ENCODE measurements at places on chromosomes 2 and 18. TPM values are rescaled to one million over a fixed set of nuclear protein-coding genes. Genes with fewer than 3 reads are reported as not detected.

DNA sequence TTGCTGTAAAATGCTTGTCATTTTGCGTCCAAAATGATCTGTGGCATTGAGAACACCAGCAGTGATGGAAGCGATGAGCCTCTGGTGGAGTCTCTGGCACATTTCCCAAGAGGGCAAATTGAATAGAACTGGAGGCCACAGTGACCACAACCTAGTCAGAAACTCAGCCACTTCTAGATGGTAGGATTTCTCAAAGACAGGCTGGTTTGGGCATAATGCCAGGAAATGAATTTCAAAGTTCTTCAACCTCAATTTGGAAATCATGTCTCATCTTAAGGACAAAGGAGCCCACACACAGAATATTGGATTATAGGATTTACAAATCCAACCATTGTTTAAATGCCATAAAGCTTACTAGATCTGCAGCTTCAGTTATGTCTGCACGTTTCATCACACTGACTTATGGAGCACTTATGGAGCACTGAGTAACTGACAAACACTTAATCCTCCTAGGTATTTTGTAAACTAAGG lies 132.1 kb downstream of the COL6A3 start:
- H3K27ac ChIP-seq: peak overlapping the region; percentile 89
- H3K4me1 ChIP-seq: peaks cover 54% of the 10 kb centered on the region
- H3K4me3 ChIP-seq: no peak overlapping the region
- H3K27me3 ChIP-seq: no peaks in the 10 kb centered on the region

DNA sequence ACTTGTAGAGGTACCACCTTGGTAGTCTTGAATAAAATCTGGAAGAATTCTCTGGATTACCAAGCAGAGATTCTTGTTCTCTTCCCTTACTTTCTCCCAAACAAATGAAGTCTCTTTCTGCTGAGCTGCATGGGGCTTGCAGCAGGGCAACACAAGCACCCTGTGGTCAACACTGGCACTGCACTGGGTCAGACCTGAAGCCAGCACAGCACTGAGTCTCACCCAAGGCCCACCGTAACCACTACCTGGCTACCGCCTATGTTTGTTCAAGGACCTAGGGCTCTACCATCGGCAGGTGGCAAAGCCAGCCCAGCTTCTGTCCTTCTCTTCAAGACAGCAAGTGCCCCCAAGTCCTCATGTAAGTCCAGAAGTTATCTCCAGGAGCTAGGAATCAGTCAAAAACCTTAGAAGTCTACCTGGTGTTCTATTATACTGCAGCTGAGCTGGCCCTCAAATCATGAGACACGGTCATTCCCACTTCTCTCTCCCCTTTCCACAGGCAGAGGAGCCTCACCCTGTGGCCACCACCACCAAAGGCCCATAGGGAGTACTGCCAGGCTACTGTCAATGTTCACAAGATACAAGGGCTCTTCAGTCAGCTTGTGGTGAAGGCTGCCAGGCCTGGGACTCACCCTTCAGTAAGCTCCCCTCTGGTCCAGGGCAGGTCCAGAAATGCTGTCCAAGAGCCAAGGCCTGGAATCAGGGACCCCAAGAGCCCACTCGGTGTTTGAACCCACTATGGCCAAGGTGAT lies 18.4 kb downstream of the VPS54 start:
- H3K36me3 ChIP-seq: peaks cover 15% of the 10 kb centered on the region
- no peak overlapping the region for H3K27ac ChIP-seq
- H3K4me3 ChIP-seq: no peak overlapping the region

GRCh38 chr2:206721256-206721920 lies 3.2 kb upstream of the DYTN start:
- no peaks in the 10 kb centered on the region for H3K4me1 ChIP-seq
- no peak for DNase-seq
- no peaks in the 10 kb centered on the region for H3K36me3 ChIP-seq
- no peak overlapping the region for H3K27ac ChIP-seq

DNA sequence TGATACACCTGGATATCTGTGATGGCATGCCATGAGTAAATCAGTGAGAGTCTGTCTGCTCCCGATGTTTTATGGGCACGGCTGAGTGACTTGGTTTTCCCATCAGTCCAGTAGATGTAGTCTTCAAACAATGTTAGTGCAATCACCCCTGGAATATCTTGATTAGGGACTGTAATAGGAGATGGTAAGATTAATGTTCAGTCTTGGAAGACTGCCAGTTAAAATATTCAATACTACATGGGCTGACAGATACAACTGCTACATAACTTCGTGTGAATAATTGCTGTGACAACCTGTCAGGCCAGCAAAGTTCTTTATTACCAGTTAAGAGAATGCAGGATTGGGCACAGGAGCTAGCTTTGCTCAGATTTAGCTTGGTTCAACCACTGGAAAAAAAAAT lies 1673.3 kb downstream of the LRP1B start:
- no peaks in the 10 kb centered on the region for H3K27me3 ChIP-seq
- no peaks in the 10 kb centered on the region for H3K36me3 ChIP-seq
- peaks cover 3% of the 10 kb centered on the region for H3K4me1 ChIP-seq
- no peak overlapping the region for H3K4me3 ChIP-seq
- no peak overlapping the region for H3K27ac ChIP-seq

DNA sequence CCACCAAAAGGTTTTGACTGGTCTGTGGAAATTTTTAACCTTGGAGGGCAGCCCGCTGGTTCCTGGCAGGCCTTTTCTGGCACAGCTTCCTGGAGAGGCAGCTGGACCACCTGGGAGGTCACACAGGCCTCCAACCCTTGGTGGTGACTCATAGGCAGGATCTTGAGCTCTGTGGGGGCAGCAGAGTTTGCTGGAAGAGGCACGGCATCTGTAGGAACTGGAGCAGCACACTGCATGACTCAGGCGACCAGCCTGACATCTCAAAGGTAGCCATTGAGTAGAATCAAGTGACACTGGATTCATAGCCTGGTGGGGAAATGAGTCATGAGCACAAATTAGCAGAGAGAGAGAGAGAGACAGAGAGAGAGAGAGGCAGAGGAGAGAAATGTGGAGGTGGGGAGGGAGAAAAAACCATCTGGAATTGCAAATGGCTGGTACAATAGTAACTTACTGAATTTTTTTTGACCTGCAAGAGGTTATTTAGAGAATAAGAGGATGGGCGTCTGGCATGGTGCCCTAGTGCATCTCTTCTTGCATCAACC lies 57.4 kb downstream of the TRPM8 start:
- DNase-seq: no peak
- H3K27ac ChIP-seq: peak overlapping the region; percentile 37
- no peak overlapping the region for H3K4me3 ChIP-seq

DNA sequence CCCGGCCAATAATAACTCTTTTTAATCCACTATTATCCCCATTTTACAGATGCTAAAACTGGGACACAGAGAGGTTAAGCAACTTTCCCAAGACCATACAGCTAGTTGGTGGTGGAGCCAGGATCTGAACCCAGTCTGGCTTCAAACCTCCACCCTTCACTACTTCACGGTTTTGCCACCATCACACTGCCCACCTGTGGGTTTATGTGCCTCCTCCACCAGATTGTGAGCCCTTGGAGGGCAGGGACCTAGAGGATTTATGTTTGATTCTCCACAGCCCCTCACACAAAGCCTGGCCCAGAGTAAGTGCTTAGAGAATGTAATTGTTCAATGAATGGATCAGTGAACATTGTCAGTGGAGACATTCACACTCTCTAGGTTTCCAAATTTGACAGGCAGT lies 153.4 kb upstream of the MYCN start:
- H3K4me3 ChIP-seq: no peak overlapping the region
- H3K36me3 ChIP-seq: no peaks in the 10 kb centered on the region
- no peak for DNase-seq
- H3K27me3 ChIP-seq: peaks cover 22% of the 10 kb centered on the region
- no peak overlapping the region for H3K27ac ChIP-seq

DNA sequence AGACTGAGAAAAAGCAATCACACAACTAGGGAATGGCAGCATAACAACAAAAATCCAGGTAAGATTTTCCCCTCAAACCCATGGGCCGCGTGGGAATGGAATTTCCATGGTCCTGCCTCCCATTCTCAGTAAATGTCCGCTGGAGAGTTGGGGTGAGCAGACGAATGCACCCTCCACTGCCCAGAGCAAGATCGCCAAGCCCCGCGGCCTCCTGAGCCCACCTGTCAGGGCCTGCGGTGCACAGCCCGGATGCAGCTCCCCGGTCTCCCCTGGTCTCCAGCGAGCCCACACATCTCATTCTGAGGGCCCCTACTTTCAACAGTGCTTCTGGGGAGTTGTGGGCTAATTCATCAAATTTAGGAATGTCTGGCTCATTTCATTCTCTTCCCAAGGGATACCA lies 327.4 kb upstream of the HS6ST1 start:
- no peak overlapping the region for H3K27ac ChIP-seq
- peaks cover 5% of the 10 kb centered on the region for H3K4me1 ChIP-seq
- no peak overlapping the region for H3K4me3 ChIP-seq
- DNase-seq: no peak
- no peaks in the 10 kb centered on the region for H3K27me3 ChIP-seq

UGT1A10 gene
- not detected for total RNA-seq

TAF4B gene
- total RNA-seq: 2.3 TPM

COL5A2 gene
- 1,955 TPM for total RNA-seq

RASGRP3 gene
- total RNA-seq: 2.1 TPM

ERMN gene
- not detected for total RNA-seq

All from osteocyte (in vitro differentiated cells).